ENCODE measurements at places on chromosomes 6 and 20.
A peak's percentile ranks its signal among the peaks of the same experiment; 100 is the strongest.

- no peak for DNase-seq
These were observed 49.3 kb downstream of the CD83 start for GRCh38 chr6:14166839-14167238.

- peak; percentile 30 for DNase-seq
These were observed 47.8 kb upstream of the PKHD1 start for GRCh38 chr6:52135217-52135616.

GRCh38 chr6:75428204-75428603 lies 65.4 kb downstream of the FILIP1 start:
- DNase-seq, result no peak

DNA sequence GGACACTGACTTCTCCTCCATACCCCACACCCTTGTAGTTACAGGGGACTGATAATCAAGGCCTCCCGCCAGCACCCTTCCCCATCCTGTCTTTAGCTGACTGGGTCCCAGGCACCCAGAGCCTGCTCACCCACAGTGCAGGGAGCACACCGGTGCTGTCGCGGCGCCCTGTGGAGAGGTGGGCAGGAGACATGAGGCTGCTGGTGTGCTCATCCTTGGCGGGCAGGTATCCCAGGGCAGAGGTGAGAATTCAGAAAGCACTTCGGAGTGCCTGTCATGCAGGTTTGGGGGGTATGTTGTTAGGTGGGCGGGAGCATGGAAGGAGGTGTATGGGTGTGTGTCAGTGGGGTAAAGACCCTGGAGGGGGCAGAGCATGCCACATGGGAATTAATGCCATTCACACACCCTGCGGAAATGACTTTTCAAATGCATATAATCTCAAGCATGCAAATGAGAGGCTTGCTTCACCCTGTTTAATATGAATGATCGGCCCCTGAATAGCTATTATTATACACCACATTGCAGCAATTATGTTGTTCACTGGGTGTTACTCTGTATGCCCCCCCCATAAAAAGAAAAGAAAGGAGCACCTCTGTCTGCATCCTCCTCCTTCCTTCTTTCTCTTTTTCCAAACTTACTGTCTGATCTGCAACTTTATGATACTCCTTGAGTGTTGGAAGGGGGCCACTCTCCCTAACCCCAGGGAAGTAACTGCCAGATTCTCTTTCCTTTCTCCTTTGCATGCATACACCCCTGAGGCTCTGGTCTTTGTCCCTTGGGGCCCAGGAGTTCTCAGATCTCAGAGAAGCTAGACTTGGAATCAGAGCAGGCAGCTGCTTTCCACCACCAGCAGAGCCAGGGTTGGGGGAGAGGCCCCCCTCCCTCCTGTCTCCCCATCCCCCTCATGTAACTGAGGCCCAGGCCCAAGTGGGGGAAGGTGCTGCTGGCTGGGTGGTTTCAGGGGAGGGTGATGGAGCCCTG lies 16.0 kb downstream of the FOXP4 start:
- DNase-seq, result no peak

GRCh38 chr6:154243793-154244750 lies 112.5 kb downstream of the IPCEF1 start:
- peak; percentile 61 for DNase-seq

DNA sequence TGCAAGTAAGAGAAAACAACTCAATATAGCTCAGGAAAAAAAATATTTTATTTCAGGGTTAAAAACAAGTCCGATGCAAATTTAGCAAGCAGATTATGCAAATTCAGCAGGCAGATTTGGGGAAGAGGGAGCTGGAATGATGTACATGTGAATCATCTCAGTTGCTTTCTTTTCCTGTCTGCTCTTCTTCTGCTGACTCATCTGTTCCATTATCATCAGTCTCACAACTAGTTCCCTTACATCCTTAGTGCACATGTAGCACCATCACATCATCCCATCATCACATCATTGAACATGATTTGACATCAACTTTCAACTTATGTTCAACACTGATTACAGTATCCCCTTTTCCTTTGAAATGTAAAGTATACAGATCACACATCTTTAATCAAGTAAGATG lies 11.5 kb upstream of the DEFB113 start:
- peak; percentile 27 for DNase-seq

GRCh38 chr6:163688739-163689362 lies 274.3 kb downstream of the QKI start:
- peak; percentile 1 for DNase-seq

GRCh38 chr6:43763812-43764522 lies 6.0 kb upstream of the VEGFA start:
- no peak for DNase-seq

DNA sequence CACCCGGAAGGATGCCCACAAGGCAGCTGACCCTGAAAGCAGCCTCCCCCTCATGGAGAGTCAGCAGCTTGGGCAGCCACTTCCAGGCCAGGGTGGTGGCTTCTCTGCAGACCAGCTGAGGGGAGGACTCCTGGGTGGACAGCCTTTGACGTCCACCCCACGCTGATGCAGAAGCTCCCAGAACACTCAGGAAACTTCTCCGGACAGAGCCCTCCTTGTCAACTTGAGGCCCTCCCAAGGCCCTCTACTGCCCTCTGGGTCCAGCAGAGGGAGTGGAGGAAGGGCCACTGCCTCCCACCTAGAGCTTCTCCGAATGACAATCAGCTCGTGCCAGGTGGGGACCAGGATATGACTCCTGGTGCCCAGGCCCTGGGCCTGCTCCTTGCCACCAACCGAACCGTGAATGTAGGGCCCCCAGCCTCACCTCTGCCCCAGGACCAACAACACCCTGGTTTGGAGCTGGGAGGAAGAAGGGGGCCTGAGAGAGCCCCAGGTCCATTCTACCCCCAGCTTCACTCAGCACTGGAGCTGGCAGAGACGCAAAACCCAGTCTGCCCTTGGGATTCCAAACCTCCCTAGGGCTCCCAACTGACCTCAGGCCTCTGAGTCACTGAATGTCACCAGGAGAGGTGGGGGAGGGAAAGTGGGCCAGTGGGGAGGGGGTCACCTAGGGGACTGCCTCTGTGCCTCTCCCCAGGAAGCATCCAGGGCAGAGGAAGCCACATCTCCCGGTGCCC lies 10.9 kb upstream of the SLC22A7 start:
- DNase-seq, result no peak

GRCh38 chr6:159819932-159820640 lies 20.0 kb downstream of the PNLDC1 start:
- DNase-seq, result no peak

GRCh38 chr6:11381801-11382513 lies 149.5 kb upstream of the NEDD9 start:
- DNase-seq, result peak; percentile 51

- DNase-seq, result no peak
These were observed 318.9 kb upstream of the JAG1 start for GRCh38 chr20:10992731-10993130.

DNA sequence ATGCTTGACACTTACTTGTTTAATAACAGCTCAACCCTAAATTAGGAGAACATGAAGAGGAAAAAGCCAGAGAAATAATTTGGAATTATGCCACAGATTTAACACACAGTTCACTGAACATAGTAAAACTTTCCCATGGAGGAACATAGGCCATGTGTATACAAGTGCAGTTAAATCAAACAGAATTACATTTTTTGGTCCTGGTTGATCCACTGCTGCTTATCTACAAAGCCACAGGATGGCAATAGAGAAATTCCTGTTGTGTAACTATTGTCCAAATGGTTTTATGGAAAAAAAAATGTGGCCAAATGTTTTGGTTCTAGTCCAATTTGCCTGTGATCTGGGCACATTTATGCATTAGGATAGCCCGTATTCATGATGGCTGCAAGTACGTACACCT lies 136.8 kb downstream of the ALDH8A1 start:
- no peak for DNase-seq

DNA sequence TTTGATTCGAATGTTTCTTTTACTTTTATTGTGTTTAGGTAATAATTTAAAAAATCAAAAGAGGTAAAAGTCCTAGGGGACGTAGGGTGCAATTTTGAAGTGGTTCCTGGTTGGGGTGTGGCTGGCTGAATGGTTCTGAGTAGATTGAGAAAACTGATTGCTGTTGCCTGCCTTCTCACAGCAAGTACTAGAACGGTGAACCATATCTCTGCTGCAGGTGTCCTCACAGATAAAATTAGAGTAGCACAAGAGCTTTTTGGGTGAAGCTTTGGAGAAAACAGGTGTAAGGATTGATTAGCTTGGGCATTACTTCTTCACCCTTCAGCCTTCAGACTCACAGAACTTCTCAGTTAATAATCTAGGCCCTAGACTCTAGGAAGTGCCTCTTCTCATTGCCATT lies 19.8 kb upstream of the GJA10 start:
- DNase-seq, result no peak

DNA sequence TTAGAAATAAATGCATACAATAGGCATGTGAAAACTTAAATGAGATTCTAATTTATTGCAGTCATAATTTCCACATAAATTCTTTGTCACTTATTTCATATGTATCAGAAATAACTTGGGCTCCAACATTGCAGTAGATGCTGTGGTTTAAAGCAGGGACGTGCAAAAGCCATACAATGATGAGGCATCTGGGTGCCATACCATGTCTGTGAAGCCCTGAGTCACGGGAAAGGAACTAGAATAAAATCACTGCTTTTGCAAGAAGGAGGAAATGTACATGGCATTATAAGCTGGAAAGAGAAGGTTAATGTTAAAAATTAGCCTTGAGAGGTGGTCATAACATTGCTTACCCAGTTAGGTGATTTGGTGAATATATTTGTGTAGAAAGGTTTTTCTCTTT lies 180.4 kb downstream of the SASH1 start:
- DNase-seq, result peak; percentile 49

DNA sequence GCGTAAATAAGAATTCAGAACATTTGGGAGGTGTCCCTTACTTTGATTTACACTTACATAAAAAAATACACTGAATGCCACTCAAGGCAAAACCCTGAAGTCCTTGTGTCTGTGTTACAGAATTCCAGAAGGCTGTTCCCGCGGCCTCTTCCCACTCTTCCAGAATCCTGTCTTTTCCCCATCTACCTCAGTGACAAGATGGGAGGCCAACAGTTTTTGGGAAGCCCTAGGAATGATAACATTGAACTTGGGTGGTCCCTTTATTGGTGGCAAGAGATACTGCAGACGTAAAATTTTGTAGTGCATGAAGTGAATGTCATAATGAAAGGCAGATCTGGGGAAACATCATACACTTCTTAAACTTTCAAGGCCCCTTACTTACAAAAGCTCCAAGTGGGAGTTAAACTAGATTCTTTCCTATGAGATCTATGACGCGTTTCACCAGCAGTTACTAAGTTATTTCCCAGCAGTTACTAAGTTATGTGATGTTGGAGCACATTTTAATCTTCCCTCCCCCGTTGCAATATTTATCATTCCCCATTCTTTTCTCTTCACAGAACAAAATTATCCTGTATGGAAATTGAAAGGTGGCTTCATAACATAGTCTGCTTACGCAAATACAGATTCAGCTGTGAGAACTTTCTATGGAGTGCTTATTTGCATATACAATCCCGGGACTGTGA lies 79.5 kb downstream of the BCAS1 start:
- DNase-seq, result no peak

- no peak for DNase-seq
These were observed 182.8 kb downstream of the SMOC2 start for GRCh38 chr6:168623736-168624135.

DNA sequence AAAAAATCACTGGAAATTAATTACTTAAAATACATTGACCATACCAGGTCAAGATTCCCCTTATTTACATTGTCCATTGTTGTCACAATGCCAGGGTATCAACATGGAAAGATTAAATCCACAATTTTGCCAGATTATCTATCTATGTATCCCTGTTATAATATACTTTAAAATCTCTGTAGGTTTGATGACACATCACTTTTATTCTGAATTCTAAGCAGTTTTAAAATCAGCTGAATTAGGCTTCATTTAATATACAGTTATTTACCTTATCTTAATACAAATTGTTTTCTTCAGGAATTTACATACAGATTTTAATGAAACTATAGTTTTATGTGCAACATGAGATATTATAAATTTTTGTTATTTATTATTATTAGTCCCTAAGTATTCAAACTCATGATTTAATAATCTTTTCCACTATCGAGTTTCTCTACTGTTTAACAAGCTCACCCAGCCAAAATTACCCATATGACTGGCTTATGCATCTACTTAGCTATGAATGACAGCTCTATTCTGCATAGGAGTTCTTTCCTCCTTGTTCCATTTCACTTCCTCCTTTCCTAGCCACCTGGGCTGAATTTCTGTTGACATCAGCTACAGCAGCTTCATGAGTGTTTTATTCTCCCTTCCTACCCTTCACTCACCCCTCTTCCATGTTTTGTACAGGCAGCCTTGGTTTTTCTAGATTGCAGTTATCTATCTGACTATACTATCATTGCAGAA lies 654.2 kb upstream of the MAP3K7 start:
- DNase-seq, result no peak

DNA sequence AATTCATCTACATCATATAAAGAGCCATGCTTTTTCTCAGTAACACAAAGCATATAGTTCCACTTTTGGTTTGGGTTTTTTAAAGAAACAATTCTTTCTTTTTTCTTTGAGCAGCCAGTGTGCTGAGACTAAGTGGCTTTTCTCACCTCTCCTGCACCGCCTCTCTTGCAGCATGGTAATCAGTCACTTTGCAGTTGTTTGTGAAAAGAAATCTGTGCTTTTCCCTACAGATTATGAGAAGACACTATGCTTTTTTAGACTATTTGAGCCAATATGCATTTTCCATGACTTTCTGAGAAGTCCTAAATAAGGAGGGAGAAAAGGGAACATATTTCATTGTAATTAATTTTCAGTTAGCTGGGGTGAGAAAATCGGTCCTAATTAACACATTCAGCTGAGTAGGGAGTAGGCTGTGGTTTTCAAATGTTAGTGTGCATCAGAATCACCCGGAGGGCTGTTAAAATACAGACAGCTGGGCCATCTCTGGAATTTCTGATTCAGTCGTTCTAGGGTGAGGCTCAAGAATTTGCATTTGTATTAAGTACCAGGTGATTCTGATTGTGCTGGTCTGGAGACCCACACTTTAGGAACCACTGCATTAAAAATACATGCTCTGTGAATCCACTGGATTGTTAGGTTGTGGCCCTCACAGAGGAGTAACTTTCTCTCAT lies 155.2 kb downstream of the TINAG start:
- no peak for DNase-seq

GRCh38 chr20:10665027-10665561 lies 8.7 kb downstream of the JAG1 start:
- no peak for DNase-seq

- DNase-seq, result peak; percentile 24
These were observed 143.4 kb upstream of the HMGN3 start for GRCh38 chr6:79377888-79378348.

- DNase-seq, result no peak
These were observed 4.9 kb downstream of the TBXT start for GRCh38 chr6:166162599-166163342.

- no peak for DNase-seq
These were observed 66.1 kb upstream of the SLC22A16 start for GRCh38 chr6:110542311-110543024.
